ENCODE measurements at places on chromosomes 16 and 17. TPM values are rescaled to one million over a fixed set of nuclear protein-coding genes. Genes with fewer than 3 reads are reported as not detected.

DNA sequence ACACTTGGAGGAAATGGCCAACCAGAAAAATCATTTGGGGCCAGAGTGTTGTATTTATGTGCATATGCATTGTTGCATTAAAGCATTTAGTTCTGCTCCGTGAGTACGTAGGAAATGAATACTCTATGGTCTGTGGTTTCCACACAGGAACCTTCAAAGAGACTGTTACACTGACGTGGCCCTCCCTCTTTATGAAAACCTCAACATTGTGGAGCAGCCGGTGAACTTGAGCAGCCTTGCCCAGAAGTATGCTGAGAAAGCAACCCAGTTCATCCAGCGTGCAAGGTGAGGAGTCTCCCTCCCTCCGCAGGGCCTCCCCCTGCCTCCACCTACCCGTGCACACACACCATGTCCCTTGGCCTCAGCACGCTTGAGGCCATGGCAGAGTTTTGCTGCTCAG is 65.2 kb downstream of the ARSG start:
- no peak for DNase-seq

- no peak for DNase-seq
Observed at GRCh38 chr16:70380248-70380918, 33.7 kb downstream of the DDX19A start.

- DNase-seq: no peak
Observed at GRCh38 chr17:52982331-52982730, 823.8 kb upstream of the CA10 start.

DNA sequence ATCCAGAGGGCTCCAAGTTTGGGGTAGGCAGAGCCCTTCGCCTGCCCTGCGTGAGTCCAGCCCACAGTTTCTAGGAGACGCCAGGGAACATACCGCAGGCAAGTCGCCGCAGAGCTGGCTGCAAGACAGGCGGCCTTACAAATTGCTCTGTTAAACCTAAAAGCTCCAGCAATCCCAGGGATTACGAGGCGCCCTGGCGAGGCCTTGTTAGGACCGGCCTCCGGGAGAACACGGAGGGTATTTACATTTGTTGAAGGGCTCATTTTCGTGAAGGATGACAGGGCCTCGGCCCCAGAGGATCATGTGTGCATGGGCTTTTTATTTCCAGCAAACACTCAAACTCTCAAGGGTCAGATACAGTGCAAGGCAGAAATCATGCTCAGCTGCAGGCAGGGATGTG is 77.6 kb upstream of the FOXF1 start:
- no peak for DNase-seq

DNA sequence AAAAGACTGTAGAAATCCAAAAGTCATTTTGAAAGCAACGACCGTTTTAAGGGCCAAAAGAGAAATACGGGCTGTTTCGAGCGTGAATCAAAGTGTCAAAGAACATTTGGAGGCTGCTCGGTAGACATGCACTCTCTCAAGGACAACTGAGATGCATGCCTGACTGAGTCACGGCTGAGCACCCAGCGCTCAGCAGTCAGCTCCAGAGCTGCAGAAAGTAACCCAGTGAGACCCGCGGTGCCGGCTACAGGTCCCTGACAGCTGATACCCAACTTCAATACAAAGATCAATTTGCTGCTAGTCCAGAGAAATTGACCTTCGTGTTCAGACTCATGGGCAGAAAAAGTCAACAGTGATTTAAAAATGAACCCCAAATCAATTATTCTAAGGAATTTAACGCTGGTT is 214.9 kb downstream of the STX8 start:
- no peak for DNase-seq

- DNase-seq: no peak
Observed at GRCh38 chr16:59632276-59632855, 898.2 kb upstream of the GOT2 start.

DNA sequence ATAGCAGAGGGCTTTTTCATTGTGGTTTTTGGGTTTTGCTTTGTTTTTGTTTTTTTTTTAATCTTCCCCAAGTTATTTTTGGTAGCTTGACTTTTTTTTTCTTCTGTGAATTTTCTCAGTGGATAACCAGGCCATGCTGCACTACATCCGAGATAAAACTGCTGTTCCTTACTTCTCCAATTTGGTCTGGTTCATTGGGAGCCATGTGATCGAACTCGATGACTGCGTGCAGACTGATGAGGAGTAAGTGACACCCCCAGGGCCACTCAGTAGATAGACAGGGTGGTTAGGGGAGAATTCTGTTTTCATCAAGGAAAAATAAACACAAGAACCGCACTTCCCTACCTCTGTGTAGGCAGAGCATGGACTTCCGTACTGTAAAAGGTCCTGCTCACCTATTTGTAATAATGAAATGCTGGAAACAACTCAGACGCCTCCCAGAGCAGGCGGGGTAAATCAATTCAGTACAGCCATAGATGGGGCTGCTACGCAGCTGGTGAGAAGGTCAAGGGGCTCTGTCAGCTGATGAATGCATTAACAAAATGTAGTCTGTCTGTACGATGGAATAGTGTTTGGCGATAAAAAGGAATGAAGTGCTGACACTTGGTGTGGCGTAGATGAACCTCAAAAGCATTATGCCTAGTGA is 28.6 kb downstream of the CLEC16A start:
- DNase-seq: no peak

DNA sequence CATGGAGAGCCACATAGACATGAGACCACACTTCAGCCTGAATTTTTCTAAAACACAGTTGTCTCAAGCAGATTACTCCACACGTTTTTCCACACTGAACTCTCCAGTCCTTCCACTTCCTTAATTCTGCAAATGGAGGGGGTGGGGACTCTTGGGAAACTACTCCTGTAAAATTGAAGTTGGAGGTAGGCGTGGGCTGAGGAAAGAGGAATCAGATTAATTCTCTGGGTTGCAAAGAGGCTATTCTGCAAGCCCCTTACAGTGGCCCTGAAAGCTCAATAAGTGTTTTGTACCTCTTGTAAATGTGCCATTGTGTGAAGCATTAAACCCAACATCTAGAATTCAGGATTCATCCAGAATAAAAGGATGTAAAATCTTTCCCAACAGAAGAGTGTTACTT is 9.6 kb downstream of the MARVELD3 start:
- no peak for DNase-seq

GRCh38 chr16:88618182-88618955 is 20.0 kb upstream of the IL17C start:
- no peak for DNase-seq

DNA sequence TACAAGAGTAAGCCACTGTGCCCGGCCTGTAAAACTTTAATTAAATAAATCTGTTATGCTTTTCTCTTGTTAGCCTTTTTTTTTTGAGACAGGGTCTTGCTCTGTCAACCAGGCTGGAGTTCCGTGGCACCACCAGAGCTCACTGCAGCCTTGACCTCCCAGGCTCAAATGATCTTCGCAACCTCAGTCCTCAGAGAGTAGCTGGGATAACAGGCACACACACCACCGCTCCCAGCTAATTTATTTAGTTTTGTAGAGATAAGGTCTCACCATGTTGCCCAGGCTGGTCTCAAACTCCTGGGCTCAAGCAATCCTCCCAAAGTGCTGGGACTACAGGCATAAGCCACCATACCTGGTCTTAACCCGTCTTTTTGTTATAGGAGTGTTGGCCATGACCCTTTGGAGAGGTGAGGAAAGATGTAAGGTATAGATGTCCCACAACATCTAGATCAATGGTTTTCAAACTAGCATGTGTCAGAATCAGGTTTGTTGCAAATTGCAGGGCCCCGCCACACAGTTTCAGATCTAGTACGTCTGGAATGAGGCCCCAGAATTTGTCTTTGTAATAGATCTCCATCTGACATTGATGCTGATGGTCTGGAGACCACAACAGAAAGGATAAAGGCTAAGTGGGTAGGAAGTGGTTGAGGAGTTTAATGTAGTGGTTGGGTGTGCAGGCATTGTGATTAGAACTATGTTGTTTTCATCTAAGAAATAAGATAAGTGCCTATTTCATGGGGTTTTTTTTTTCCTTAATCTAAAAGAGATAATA is 4.3 kb upstream of the GGA2 start:
- no peak for DNase-seq

GRCh38 chr17:6509031-6509771 is 47.2 kb downstream of the PITPNM3 start:
- DNase-seq: no peak

DNA sequence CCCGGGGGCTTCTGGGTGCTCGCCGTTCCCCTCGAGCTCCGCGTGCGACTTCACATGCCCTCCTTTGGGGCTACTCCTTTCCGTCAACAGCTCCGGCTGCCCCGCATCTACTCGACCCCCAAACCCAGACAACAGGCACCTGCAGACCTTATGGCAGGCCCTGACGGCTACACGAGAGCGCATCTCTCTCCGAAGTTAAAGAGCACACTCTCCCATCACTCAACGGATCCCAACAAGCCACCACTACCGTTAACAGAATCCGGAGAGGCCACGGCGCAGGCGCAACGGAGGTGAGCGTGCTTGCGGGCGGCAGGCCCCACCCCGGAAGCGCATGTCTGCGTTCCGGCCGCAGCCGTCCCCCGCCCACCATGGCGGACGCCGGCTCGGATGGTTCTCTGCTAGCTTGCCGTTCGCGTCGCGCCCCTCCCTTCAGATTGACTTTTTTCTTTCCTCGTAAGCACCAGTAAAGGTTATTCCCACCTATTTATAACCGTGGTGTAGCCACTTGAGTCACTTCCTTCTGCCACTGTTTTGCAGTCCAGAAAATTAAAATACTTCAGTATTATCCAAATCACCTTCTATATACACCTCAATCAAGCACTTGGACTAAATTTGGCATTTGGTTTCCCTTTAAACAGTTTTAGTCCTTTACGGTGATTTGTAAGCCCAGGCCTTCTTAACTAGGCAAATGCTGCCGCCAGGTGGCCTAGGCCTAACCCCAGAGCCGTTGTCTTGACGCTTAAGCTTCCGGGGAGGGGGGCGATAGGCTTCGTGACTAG is at the start of gene POLG2:
Gene POLG2 (minus strand): TSS at position 269 of the 779 bp plus-strand sequence. CDS start 86 bp downstream, at position 183.
- peak; percentile 91 for DNase-seq

DNA sequence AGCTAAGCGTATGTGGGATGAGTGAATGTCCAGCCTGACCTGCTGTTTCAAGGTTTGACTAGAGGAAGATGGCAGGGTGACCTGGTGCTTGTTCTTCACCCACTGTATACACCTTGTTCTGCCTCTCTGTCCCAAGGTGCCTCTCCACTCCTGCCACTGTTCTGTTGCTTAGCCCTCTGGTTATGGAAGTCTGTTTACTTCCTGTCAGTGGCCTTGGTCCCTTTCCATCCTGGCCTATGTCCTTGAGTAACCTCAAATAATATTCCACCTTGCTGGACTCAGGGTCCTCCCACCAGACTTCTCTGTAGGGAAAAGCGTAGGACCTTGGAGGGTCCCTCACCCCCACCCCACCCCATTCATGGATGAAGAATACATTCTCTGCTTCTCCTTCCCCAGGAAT is 73.2 kb upstream of the SALL1 start:
- no peak for DNase-seq

GRCh38 chr16:19147126-19147525 is 20.9 kb upstream of the SYT17 start:
- DNase-seq: no peak

- DNase-seq: peak; percentile 94
Observed at GRCh38 chr17:44123356-44124117, at the start of gene HDAC5. TSS of gene HDAC5 (minus strand) at chr17:44123641. CDS start at chr17:44117515, 6,126 bp downstream.

DNA sequence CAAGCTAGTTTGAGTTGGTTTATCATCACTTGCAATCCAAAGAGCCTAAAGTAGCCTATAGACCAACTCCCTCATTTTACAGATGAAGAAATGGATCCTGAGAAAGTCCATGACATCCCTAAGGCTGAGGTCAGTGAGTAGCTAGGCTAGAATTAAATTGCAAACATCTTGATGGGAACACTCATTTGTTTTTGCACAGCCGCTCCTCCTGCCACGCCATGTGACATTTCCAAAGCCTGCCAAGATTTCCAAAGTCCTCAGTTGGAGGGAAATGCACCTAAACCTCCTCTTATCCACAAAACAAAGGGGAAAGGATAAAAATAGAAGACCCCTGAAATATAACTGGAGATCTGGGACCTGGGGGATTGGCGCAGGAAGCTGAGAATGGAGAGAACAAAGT is 15.0 kb downstream of the TMEM92 start:
- no peak for DNase-seq

- no peak for DNase-seq
Observed at GRCh38 chr16:6956511-6956910, 376.1 kb upstream of the RBFOX1 start.

DNA sequence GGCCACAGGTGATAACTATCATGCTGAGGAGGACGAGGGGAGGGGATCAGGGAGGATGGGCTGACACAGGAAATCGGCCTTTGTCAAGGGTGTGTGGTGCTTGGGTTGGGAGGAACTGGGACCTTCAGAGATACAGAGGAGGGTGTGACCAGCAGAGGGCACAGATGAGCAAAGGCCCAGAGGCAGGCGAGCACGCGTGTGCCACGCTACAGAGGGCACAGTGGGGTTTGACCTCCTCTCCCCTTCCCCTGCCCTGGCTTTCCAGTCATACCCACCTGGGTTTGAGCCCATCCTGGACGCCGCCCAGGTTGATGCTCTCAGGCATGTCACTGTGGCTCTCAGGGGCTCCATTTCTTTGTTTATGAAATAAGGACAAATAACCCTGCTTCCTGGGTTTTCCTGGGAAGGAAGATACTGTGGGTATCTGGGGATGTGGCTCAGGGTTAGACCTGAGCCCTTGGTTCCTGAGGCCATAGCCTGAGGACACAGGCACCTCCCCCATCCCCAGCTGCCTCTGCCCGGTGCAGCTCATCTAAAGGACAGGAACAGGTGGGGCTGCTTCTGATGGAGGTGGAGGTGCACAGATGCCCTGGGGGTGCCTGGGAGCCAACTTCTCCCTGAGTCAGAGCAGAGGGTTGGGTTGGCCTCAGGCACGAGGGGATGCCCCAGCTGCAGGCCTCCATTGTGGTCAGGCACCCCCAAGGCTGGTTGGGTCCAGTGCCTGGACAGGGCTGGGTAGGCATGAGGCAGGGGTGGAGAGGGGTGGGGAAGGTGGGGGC is 51.8 kb downstream of the BEAN1 start:
- DNase-seq: peak; percentile 69

DNA sequence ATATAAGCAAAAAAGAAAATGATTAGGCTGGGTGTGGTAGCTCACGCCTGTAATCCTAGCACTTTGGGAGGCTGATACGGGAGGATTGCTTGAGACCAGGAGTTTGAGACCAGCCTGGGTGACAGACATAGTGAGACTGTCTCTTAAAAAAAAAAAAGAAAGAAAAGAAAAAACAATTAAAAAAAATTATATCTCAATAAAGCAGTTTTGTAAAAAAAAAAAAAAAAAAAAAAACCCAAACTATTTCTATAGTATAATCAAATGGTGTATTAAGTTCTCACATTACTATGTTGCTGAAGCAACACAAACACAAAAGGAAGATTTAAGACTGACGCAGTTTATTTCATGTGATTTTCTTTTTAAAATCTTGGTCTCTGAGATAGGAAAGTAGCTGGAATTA is 140.5 kb downstream of the TRIM37 start:
- DNase-seq: no peak

GRCh38 chr16:87465306-87465705 is 27.5 kb downstream of the ZCCHC14 start:
- no peak for DNase-seq

DNA sequence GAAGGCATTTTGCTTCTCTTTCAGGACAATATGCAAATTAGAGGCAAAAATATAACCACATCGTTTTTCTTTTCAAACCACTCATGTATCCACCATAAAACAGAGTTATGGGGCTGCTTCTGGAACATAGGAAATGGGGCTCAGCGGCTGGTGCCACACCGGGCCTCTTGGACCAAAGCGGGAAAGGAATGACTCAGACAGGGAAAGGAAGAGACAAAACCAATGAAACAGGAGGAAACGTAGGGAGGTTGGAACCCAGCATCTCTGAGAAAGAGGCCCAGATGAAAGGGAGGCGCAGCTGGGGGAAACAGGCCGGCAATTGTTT is 28.5 kb downstream of the CUEDC1 start:
- DNase-seq: no peak

The PRSS33 gene
- total RNA-seq: not detected

The KRTAP4-6 gene
- total RNA-seq: not detected

The CDIPT gene
- 38.7 TPM for total RNA-seq

The LONP2 gene
- total RNA-seq: 304 TPM

The RNU2-1 gene
- total RNA-seq: not detected

The ACE gene
- 2.1 TPM for total RNA-seq

Measured in liver (tissue), 10 donors.